ENCODE measurements at places on chromosomes 2 and 18.

- no peak for DNase-seq
Observed at GRCh38 chr2:215921895-215922294, 91.5 kb downstream of the MREG start.

GRCh38 chr2:160343404-160343803, 143.3 kb upstream of the ITGB6 start:
- no peak for DNase-seq

DNA sequence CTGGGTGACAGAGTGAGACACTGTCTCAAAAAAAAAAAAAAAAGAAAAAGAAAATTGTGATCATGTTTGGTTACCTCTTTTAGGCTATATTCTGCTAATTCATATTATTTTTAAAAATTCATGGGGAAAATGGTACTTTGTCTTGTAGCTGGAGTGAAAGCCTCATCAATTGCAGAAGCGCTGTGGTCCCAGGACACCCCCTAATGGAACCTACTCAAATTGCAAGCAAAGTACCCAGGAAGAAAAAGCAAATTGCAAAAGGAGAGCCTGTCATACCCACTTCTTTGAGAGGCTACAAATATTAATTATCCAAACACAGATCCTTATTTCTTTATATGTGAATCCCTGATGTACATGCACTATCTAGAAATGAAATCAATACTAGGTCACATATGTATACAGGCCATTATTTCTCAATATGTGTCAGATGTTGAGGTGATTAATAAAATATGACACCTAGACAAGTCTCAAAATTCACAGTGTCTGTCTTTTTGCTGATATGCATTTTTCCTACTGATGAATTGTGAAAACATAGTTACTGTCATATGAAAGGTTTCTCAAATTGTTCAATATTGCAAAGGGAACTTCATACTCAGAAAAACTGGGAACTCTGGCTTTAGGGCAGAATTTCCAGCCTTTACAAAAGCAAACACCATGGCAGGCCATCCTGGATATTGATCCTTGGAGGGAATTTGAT, 12.6 kb downstream of the CRACDL start:
- no peak for DNase-seq

GRCh38 chr2:136765256-136766072, at the start of gene THSD7B:
Gene THSD7B (plus strand): TSS chr2:136765545. CDS start chr2:136882179, 116,634 bp downstream.
- DNase-seq = no peak

DNA sequence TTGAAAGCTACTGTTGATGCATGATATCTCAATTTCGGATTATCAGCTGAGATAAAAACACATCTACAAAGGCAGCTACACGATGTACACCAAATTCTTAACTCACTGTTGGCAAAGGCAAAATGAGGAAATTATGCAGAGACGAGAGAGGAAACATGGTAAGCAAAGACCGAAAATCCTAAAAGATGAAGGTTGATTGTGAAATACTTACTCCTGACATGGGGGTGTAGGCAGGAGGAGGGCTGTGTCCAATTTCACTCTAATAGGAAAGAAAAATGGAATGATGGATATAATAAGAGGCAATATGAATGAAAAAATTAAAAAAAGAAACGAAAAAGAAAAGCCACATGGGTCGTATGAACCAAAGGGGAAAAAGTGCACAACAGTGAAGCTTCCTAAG, 831.3 kb downstream of the CPS1 start:
- DNase-seq = no peak
